ENCODE measurements at places on chromosomes 1 and 21.
A peak's percentile ranks its signal among the peaks of the same experiment; 100 is the strongest.

- no peak for DNase-seq
Measured at GRCh38 chr1:55584526-55585401, 369.6 kb upstream of the USP24 start.

DNA sequence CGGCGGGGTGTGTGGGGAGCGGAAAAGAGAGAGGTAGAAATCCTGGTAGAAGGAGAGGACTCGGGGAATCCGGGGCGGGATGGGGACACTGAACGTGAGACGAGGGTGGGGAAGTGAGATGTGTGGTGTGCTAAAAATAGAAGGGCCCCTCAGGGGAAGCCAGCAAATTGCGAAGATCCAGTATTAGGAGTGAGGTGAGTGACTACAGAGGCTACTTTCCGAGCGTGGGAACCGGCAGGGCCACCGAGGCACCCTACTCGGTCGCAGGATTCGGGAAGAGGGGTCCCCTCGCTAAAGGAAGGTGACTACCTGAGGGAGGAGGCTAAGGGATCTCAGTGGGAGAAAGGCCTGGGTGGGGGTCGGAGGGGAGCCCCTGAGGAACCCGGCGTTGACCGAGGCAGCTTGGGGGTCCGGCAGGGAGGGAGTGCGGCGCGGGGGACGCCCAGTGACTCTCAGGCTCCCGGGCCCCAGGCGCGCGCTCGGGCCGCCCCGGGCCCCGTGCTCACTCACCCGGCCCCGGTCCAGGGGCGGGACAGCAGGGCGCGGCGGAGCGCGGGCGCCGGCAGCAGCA, 318 bp downstream of the ALDH4A1 start:
- DNase-seq = peak; percentile 25

DNA sequence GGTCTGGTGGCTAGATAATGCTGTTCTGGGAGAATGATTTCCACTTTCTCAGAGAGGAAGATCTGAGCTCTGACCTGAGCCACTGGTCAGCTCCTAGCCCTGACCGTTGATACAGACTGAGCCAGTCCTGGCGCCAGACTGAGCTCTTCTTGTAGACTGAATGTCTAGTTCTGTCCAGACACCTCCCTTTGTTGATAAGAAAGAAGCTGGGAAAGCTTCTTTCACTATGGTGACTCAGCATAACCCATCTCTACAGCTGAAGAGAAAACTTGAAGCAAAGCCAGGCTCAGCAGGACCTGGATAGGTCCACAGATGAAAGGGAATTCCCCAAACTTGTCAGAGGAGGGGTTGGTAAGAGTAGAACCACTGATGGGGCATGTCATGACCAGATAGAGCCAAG, 9.9 kb upstream of the TRABD2B start:
- DNase-seq = no peak

DNA sequence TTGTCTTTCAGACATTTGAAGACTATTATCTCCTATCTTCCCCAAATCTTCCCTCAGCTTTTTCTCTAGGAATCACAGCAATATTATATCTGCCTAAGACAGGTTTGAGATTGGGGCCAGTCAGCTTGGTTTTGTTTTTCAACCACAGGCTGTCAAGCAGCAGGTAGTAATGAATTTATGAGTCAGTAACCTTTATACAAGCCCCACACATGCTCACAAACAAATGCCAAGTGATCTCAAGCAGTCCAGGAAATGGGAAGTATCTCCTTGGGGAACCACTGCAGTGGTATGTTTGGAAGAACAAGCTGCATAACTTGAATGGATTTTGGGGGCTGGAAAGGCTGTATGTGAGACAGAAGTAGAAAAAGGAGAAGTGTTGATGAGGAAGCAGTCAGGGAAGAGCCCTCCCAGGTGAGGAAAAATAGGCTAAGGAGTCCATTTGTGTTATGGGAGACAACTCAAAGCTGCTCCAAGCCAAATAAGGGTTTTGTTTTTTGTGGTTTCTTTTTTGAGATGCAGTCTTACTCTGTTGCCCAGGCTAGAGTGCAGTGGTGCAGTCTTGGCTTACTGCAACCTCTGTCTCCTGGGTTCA, 2.1 kb downstream of the DHDDS start:
- no peak for DNase-seq

DNA sequence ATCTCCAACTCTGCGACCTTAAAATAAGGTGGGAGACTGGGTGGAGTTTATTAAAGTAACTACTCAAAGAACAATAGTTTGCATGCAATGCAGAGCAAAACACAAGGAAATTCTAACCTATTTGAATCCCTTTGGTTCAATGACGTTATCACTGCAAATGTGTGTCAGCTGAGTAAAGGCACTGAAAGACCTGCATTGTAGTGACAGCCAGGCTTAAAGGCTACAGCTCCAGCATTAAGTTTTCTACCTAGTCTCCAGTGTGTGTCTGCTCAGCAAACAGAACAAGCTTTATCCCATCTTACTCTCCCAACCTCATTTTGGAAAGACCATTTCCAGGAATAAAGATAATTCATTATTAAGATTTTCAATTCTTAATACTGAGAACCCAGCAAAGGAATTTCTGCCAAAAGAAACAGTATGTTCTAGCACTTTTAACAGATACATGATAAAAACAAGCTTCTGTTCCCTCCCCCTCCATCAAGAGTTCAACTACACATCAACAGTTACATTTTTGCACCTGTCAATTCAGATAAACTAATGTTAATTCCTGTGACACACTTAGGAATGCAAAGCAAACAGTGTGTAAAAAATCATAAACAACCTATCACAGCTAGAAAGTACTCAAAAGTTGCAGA, 14.2 kb downstream of the PTP4A2 start:
- no peak for DNase-seq

DNA sequence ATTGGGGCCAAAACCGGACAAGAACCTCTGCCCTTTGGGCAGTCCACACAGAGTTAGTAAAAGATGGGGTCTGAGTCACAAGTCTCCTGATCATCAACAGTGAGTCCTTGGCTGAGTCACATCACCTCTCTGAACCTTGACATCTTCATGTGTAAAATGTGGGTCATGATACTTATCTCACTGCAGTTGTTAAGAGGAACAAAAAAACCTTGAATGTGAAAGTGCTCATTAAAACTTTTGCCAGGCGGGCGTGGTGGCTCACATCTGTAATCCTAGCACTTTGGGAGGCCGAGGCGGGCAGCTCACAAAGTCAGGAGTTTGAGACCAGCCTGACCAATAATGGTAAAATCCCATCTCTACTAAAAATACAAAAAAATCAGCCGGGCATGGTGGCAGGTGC, 15.7 kb downstream of the S100A16 start:
- no peak for DNase-seq

DNA sequence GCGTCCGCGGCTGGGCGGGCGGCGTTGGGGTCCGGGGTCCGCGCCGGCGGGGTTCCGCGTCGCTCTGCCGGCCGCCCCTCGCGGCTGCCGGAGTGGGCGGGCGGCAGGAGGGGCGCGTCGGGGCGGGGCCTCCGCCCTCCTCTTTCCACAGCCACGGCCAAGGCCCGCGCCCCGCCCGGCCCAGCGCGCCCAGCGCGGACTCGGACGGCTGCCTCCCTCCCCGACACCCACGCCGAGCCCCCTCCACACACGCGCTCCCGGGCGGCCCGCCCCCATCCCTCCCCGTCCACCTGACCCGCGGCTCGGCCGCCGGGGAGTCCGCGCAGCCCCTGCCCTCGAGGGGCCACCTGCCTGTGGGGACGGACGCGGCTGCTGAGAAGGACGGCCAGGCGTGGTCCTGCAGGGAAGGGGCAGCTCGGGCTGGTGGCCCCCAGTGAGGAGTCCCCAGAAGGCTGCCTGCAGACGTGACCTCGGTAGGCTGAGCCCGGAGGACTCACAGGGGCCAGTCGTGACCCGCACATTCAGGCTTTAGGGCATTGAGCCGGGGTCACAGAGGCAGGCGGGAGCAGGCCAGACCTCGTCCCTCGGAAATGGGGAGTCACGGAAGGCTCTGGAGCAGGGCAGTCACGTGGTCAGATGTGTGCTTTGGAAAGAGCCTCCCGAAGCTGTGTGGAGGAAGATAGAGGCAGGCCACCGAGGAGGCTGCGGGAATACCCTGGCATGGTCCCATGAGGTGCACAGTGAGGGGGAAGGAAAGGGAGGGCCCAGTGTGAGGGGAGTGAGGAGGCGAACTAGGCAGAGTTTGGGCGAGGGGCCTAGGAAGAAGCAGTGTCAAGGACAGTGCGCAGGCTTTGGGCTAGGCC, at the start of gene COL8A2:
Gene COL8A2, minus strand, starts transcription at position 94 of the 863 bp plus-strand sequence. CDS start 24,980 bp downstream, outside the sequence.
- DNase-seq = no peak

- no peak for DNase-seq
Measured at GRCh38 chr1:147238925-147239820, 3.3 kb upstream of the CHD1L start.

DNA sequence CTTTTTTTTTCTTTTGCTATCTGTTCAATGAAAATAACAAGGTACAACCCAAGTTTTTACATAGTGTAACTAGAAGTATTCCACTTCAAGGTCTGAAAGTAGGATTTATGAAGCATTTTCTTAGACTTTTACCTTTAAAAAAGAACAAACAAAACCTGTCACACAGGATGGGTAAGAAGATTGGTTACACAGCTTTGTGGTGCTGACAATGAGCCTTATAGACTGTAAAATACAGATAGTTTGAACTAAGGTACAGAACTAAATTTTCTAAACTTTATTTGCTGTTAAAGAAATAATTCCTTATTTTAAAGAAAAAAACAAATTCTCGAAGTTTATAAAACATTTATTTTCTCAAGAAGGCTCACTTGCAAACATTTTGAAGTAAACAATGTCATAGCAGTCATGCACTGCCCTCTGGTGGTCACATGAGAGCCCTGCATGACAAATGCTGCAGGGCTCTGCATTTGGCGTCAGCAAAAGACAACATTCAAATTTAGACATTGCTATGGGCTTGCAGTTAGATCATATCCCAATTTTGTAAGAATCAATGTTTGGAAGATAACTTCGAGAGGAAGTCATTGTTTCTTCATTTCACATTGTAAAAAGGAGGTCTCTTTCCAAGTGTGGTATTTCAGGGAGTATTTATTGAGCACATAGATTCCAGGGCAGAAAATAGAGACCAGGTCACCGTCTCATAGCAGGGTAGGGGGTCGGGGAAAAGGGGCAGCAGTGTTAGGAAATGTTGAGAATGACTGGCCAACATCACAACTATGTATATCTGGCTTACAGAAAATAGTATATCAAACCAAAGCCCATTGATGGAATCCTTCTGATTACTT, 115.3 kb upstream of the FMN2 start:
- peak; percentile 72 for DNase-seq

GRCh38 chr1:83701355-83701754, 297.6 kb downstream of the TTLL7 start:
- no peak for DNase-seq
